ENCODE measurements at places on chromosomes 2 and 18.

GRCh38 chr18:47717257-47717656 is 213.2 kb downstream of the SMAD2 start:
- DNase-seq, result no peak

GRCh38 chr2:37625156-37625555 is 46.3 kb downstream of the CDC42EP3 start:
- DNase-seq, result no peak

GRCh38 chr18:58337686-58338085 is 291.2 kb downstream of the ALPK2 start:
- DNase-seq, result no peak

- DNase-seq, result no peak
Observed at GRCh38 chr2:63768051-63768450, 73.6 kb upstream of the UGP2 start.

DNA sequence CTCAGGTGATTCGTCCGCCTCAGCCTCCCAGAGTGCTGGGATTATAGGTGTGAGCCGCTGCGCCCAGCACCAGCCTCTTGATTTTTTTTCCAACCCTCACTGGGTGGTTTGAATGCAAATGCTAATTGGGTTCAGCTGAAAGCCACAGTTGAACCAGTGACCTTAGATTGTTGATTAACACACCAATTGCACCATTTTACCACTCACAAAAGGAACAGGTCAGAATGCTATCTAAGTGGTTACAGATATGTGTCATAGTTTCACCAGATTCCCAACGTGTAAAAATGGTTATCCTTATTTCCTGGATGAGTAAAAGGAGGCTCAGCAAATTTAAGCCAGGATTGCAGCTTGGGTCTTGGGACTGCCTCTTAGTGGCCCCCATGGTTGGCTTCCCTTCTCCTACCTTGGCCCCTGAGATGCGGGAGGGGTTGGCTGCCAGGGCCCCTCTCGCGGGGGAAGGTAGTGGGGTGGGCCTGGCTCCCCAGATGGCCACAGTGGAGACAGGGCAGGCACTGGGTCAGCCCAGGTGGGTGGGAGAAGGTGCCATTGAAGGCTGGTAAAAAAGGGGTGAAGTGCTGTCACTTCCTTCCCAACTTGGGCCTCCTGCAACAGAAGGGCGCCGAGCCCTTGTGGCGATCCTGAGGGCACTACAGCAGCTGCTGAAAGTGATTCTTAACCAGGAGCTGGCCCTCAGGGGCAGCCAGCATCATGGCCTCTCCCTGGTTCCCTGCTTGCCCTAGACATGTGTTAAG is 164.9 kb upstream of the HAAO start:
- no peak for DNase-seq

DNA sequence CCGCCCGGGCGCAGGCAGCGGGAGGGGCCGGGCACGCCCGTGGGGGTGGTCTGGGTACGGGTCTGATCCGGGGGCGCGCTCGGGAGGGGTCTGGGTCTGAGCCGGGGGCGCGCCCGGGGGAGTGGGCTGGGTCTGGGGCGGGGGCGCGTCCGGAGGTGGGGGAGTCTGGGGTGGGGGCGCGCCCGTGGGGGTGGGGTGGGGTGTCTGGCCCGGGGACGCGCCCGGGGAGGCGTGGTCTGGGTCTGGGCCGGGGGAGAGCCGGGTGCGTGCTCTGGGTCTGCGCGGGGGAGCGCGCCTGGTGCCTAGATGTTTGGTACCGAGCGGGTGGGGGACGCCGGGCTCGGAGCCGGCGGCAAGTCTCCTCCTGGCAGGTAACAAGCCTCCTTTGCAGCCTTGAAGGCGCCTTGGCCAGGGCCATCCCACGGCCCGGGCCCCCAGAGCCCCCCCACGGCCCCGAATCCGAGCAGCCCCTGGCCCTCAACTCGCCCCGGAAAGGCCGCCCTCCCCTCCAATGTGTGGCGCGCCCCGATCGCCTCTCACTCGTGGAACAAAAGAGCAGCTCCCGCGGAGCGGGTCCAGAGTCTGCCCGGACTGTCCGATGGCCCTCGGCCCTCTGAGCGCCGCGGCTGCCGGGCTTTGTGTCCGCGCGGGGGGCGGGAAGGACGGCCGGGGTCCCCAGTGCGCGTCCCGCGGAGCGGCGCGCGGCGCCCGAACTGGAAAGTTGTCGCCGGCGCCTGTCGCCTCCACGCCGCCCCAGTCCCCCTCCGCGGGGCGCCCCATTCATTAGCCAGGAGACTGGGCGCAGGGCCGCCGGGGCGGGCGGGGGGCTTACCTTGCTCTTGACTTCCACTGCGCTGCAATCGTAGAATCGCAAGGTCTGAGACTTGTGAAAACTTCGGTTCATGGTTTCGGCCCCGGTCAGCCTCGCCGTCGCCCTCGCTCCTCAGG is 595 bp downstream of the PARD6G start:
- DNase-seq, result no peak

- DNase-seq, result no peak
Observed at GRCh38 chr2:239268549-239268948, 132.3 kb downstream of the HDAC4 start.

DNA sequence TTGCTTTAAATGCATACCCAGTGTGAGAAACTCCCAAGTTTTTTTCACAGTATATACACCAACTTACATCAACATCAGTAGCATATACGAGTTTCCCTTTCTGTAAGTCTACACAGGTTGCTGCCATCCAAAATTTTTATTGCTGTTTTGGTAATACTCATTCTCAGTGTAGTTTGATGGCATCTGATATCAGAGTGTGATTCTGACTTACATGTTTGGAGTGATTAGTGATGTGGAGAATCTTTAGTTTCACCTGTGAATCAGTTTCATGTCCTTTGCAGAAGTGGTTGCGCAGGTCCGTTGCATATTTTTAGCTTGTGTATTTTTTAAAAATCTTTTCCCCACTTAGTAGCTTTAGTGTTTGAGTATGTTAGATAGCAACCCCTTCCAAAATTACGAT is 50.1 kb downstream of the CCDC74A start:
- DNase-seq, result no peak

DNA sequence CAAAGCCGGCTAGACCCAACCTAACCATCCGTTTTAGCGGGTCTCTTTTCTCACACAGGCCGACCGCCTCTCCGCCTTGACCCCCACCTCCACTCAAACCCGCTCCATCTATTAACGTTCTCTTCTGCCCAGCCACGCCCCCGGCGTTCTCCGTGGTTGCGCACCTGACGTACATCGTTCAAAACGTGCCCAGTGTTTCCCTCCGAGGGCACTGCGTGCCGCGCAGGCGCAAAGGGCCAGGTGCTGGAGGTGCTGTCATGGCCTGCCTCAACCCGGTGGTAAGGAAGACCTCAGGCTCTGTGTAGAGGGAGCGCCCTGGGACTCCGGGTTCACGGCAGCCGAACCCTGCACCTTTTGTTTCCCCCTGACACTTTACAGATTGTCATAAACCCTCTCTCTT is at the start of gene GTF2A1L:
Gene GTF2A1L, plus strand, starts transcription at position 239 of the 400 bp plus-strand sequence. Its CDS starts 19 bp downstream, at position 258.
- no peak for DNase-seq

DNA sequence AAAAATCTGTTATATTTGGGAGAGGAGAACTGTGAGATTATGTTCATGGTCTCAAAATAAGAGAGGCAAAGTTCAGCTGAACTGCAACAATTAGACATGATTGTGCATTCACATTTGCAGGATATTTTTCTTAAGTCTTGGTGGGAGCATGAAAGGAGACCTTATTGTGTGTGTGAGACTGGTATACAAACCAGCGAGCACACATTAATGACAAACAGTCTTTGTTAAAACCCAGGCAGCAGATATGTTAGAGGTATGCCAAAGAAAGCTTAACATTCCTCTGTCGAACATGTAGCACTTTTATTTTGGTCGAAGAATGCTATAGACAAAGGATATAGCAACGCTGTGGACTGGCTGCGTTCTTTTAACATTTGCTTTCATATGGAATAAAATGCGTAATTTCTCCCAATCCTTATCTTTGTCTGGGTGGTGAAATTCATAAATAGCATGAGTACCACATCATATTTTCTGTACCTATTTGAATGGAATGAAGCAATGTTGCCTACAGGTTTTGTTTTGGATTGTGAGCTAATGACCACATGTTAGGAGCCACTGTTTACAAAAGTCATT is 88.4 kb downstream of the ICOS start:
- DNase-seq, result no peak

GRCh38 chr2:85797921-85798320 is 44.1 kb downstream of the ATOH8 start:
- no peak for DNase-seq

- no peak for DNase-seq
Observed at GRCh38 chr18:78144669-78145068, 834.9 kb upstream of the SALL3 start.

GRCh38 chr2:206275312-206276055 is 1.0 kb downstream of the ZDBF2 start:
- DNase-seq, result no peak

GRCh38 chr2:26696351-26696816 is 3.9 kb downstream of the KCNK3 start:
- DNase-seq, result no peak

DNA sequence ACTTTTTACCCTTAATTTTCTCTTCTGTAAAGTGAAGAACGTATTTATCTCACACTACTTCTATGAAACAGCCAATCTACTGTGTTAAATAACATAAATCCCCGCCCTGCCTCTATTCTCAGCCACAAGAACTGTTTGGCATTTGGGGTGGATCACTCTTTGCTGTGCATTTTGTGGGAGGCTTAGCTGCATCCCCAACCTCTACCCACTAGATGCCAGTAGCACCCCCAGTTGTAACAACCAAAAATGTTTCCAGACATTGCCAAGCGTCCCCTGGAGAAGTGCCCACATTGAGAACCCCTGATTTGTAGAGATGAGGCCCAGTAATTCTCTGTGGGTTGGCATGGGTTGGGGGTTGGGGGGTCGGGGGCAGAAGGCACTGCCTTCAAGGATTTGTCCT is 94.7 kb upstream of the BOD1L2 start:
- DNase-seq, result no peak

- no peak for DNase-seq
Observed at GRCh38 chr2:22628906-22629305, 756.1 kb upstream of the KLHL29 start.

- no peak for DNase-seq
Observed at GRCh38 chr2:29519338-29519925, 402.0 kb downstream of the ALK start.

DNA sequence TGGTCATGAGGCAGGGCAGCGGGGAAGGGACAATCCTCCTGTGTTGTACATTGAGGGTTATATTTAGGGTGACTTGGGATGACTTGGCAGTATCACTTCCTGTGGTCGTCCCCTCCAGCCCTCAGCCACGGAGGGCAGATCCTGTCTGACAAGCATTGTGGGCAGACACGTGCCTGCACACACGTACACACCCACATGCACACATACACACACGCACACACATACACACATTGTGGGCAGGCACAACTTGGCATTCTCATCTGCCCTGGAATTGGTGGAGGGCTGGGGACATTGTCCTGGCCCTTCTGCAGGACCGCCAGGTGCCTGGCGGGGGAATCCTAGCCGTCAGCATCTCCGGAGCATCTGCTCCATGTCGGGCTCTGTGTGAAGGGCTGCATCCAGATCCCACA is 47.6 kb downstream of the ODC1 start:
- no peak for DNase-seq

- no peak for DNase-seq
Observed at GRCh38 chr2:112615051-112615450, 30.6 kb downstream of the CHCHD5 start.

GRCh38 chr2:16798472-16798871 is 132.8 kb upstream of the CYRIA start:
- DNase-seq, result no peak

GRCh38 chr2:150997066-150997465 is 264.6 kb downstream of the RBM43 start:
- no peak for DNase-seq

All from activated T-helper 1 cell treated with anti-CD3 and anti-CD28 coated beads, Interleukin-2, amount 50 U/mL, for 16 hours (primary cell).